NCI-H446 treated with DMSO at 0.1 percent for 48 hours (cell line): ENCODE measurements at places on chromosomes 2 and 18.

DNA sequence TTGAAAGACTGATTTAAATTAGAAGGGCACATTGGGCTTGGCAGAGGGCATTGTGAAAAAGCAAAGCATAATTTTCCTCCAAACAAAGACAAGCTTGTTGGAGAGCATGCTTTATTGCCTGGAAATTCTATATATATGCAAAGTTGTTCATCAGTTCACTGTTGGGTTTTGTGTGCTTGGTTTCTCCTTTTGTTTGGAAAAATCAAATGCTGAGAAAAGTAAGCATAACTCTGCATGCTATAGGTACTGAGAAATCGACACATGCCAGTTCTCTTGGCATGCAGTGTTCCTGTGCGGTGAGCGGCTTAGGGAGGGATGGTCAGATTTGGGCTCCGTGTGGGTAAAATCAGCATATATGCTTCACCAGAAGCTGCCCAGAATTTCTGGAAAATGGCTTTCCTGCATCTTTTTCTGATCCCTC lies 161.0 kb downstream of the RAPGEF4 start:
- DNase-seq, result no peak

GRCh38 chr2:63875559-63876245 lies 34.0 kb downstream of the UGP2 start:
- no peak for DNase-seq

DNA sequence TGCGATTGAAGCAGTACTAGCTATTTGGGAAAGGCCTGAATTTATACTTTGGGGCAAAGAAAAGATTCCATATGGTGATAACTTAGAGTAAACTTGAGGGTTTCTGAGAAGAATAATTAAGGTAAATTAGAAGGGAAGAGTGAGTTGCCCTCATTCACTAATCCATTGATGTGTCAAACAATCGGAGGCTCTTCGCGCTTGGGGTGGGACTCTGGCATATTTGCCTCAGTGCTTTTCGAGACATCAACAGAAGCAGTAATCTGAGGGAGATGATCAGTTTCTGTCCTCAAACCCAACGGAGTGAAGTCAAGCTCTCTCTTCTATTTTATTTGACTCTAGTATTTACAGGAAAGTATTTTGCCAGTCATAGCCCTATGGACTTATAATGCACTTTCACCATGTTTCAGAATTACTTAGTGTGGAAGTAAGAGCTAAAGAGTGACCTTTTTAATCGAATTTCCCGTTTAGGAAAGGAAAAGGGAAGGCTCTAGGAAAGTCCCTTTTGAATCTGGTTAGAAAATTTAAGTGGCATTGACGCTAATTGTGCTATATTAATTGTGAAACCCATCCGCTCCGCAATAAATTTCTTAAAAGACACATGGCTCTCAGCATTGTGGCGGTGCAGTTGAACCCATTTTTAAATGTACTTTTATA lies 1.3 kb downstream of the RAB10 start:
- no peak for DNase-seq

GRCh38 chr18:8948471-8949149 lies 153.9 kb upstream of the NDUFV2 start:
- peak; percentile 82 for DNase-seq

DNA sequence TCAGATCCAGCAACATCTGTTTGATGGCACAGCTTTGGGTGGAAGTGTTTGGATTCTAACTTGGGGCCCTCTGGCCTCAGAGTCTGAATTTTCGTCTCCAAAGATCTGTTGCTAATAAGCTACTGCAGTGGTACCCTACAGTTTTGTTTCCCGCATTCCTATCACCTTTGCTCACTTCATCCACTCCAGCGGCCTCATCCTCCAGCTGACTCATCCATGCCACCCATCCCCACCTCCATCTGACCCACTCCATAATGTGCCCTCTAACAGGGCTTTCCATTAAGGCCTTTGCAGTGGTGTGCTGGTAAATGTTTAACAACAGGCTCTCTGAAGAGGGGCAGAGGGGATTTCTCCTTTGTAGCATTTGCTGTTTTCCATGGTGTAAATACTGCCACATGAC lies 225.5 kb downstream of the TGIF1 start:
- DNase-seq, result no peak
